ENCODE measurements at places on chromosomes 3 and 15.

DNA sequence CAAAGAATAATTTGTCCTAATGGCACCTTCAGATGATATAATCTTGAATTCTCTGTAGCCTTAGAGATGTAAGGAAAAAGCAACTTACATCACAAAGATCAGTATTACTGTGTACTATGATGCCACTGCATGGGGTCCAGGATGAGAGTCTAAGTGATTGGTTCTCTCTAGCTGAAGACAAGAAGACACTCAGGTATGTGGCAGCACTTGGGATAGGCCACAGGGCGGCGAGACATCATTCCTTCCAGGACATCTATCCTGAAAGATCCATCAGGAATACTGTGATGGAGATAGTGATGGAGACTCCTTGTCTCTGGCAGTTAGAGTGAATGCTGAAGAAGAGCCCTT lies 2.5 kb downstream of the CD200 start:
- no peak for DNase-seq

- no peak for DNase-seq
Observed at GRCh38 chr3:140972833-140973232, 31.2 kb downstream of the SLC25A36 start.

DNA sequence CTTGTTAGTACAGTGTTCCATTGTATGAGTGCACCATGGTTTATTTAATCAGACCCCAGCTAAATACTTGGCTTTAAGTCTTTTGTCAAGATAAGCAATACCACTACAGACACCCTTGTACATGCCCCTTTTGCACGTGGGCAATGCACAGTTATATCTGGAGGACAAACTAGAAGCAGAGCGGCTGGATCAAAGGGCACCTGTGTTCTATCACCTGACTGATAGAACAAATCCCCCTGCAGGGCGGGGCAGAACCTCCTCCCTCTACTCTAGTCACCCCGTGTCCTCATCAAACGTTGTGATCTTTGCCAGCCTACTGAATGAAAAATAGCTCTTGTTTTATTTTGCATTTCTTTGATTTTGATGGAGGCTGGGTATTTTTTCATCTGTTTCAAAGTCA lies 314.9 kb downstream of the TLE3 start:
- DNase-seq, result no peak

GRCh38 chr3:133208184-133208583 lies 170.0 kb downstream of the TMEM108 start:
- no peak for DNase-seq

DNA sequence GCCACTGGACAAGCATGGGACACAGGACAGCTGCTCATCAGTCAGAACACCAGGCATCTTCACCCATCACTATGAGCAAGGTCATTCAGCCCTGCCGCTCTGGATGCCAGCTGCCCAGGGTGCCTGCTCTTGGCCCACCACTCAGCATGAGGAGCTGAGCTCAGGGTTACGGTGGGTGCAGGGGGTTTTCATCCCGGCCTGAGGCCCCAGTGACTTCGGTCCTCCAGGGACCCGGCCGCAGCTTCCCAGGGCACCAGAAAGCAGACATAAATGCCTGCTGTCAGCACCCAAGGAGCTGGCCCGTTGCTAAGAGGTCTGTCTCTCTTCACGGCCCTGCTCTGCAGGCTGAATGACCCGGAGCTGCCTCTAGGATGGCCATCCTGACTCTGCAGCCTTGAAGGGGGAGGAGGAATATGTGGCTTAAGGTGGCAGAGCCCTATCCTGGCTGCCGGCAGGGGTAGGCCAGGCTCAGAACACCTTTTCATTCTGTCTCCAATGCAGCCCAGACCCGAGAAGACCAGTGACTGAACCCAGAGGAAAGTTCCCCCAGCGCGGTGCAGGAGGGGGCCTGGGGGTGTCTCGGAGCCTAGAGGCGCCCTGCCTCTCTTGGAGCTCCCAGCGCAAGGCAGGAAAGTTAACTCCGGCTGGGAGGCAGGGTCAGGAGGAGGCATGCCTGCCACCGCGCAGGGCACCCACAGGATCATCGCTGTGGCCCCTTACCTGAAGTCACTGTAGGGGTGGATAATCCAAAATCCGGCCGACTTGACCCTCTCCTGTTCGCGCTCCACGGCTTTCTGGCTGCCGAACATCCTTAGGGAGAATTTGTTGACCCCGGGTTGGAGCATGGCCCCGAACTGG lies 1.8 kb downstream of the HCN4 start:
- DNase-seq, result no peak

DNA sequence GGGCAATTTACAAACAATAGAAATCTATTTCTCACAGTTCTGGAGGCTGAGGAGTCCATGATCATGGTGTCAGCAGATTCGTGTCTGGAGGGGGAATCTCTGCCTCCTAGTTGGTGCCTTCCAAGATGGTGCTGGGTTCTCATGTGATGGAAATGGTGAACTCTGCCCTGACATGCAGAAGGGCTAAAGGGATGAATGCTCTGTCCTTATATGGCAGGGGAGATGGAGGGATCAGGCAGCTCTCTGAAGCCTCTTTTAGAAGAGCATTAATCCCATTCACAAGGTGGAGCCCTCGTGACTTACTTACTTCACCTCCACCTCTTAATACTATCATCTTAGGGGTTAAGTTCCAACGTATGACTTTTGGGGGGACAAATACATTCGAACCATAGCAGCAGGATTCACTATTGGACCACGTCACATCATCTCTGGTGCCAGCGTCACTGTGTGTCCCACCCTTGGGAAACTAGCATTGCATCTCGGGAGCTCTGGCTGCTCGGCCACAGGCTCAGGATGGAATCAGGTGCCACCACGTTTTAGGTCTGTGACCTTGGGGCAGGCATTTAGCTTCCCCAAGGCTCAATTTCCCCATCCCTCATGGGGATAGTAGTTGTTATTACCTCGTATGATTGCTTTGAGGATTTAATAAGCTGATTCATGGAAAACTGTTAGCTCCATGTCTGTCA lies 53.0 kb downstream of the SV2B start:
- no peak for DNase-seq
